ENCODE measurements at places on chromosomes 12 and 14. TPM values are rescaled to one million over a fixed set of nuclear protein-coding genes. Genes with fewer than 3 reads are reported as not detected.

The RPL6 gene
- 1,534 TPM for total RNA-seq

The MYBPC1 gene
- total RNA-seq: not detected

The CD163 gene
- total RNA-seq: not detected

The PDE3A gene
- 2.6 TPM for total RNA-seq

The CELA1 gene
- total RNA-seq: not detected

The RFX4 gene
- total RNA-seq: not detected

The LRRC10 gene
- not detected for total RNA-seq

The MMP17 gene
- total RNA-seq: 11.2 TPM

The LRFN5 gene
- 4.9 TPM for total RNA-seq

The CNIH1 gene
- total RNA-seq: 148 TPM

The SYNE3 gene
- 42.5 TPM for total RNA-seq

The TRHDE gene
- total RNA-seq: 42.5 TPM

The OR10P1 gene
- total RNA-seq: not detected

The OR4N5 gene
- total RNA-seq: not detected

The RBMS2 gene
- 18.2 TPM for total RNA-seq

The ISM2 gene
- not detected for total RNA-seq

The BTBD7 gene
- total RNA-seq: 22.2 TPM

The SERPINA10 gene
- total RNA-seq: 0.17 TPM

The TAS2R30 gene
- 3.6 TPM for total RNA-seq

The CLEC7A gene
- total RNA-seq: not detected

The MGAT4C gene
- total RNA-seq: not detected

The IL23A gene
- 0.50 TPM for total RNA-seq

The GPR84 gene
- total RNA-seq: not detected

The VDR gene
- total RNA-seq: 17.0 TPM

The NKX2-1 gene
- total RNA-seq: not detected

The HOXC13 gene
- not detected for total RNA-seq

The NID2 gene
- 315 TPM for total RNA-seq

The TMPRSS12 gene
- total RNA-seq: not detected

The ZBTB39 gene
- 3.5 TPM for total RNA-seq

The TXNRD1 gene
- 1,066 TPM for total RNA-seq
